Endothelial cell of umbilical vein (primary cell): ENCODE measurements at places on chromosomes 6 and 20. TPM values are rescaled to one million over a fixed set of nuclear protein-coding genes. Genes with fewer than 3 reads are reported as not detected.
A peak's percentile ranks its signal among the peaks of the same experiment; 100 is the strongest.

Gene GABRR1
- not detected in 2 replicates for total RNA-seq

Gene GPR63
- 0.09 and 0.13 TPM in 2 replicates for total RNA-seq

Gene ADGRB3
- not detected in 2 replicates for total RNA-seq

Gene HNF4A
- total RNA-seq: not detected in 2 replicates

Gene RAB23
- 8.8 and 9.4 TPM in 2 replicates for total RNA-seq

Gene BPIFB1
- total RNA-seq: not detected in 2 replicates

Gene SIRPD
- not detected in 2 replicates for total RNA-seq

Gene ZFP57
- total RNA-seq: not detected in 2 replicates

Gene NKX2-2
- total RNA-seq: not detected in 2 replicates

Gene PTCHD4
- total RNA-seq: 1.9 and 2.0 TPM in 2 replicates

Gene PI16
- not detected in 2 replicates for total RNA-seq

Gene BIRC7
- not detected in 2 replicates for total RNA-seq

Gene BANF2
- not detected in 2 replicates for total RNA-seq

DNA sequence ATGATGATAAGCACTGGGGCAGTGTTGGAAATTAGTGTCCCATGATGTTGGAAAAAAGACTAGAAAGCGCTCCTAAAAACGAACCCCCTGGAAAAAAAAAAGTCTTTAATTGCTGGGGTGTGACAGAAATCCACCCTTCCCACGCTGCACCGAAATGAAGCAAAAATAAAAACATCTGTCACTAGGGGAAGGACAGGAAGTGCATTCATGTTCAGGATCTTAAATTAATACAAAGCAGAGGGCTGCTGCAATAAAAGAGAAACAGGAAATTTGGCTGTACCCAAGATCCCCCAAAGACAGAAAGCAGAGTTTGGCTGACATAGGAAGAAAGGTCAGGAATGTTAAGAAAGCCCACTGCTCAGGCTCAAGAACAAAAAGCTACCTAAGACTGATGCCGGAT is 333.9 kb downstream of the TBC1D32 start:
- H3K27me3 ChIP-seq: no peaks in the 10 kb centered on the region
- DNase-seq: no peak
- no peak overlapping the region for H3K27ac ChIP-seq
- H3K4me1 ChIP-seq: no peaks in the 10 kb centered on the region

GRCh38 chr6:156777577-156778453 is 637 bp downstream of the ARID1B start:
- no peaks in the 10 kb centered on the region for H3K27me3 ChIP-seq
- H3K4me1 ChIP-seq: peaks cover 40% of the 10 kb centered on the region
- peak; percentile 48 for DNase-seq
- no peaks in the 10 kb centered on the region for H3K36me3 ChIP-seq

- no peak overlapping the region for H3K27ac ChIP-seq
- no peak overlapping the region for H3K4me3 ChIP-seq
- DNase-seq: no peak
- H3K4me1 ChIP-seq: peaks cover 8% of the 10 kb centered on the region
These were observed 102.9 kb downstream of the MAP3K7 start for GRCh38 chr6:90483956-90484355.

DNA sequence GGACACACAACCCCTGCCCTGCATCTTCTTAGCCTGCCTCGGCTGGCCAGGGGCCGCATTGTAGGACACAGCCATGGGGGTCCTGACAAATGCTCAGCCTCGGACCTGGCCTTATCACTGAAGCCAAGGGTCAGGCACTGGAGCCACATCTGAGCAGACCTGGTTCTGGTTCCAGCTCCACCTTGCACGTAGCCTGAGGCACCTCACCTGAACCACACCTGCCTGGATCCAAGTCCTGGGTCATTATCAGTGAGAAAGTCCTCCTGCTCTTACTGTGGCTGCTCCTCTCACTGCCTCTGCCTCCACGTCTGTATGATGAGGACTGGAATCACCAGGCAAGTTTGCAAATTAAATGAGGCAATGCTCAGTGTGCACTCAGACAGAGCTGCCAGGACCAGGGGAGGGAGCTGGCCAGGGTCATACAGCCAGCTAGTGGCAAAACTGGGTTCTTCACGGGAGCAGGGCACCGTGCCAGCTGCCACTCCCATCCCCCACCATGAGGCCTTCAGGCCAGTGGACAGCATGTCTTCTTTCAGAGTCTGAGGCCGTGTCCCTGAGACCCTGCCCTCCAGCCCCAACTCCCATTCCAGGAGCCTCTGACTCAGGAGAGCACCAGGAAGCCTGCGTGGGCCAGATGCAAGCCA is 40.2 kb downstream of the MRPL14 start:
- H3K4me1 ChIP-seq: no peaks in the 10 kb centered on the region
- H3K27me3 ChIP-seq: no peaks in the 10 kb centered on the region
- H3K27ac ChIP-seq: no peak overlapping the region
- no peak for DNase-seq
- H3K36me3 ChIP-seq: no peaks in the 10 kb centered on the region

DNA sequence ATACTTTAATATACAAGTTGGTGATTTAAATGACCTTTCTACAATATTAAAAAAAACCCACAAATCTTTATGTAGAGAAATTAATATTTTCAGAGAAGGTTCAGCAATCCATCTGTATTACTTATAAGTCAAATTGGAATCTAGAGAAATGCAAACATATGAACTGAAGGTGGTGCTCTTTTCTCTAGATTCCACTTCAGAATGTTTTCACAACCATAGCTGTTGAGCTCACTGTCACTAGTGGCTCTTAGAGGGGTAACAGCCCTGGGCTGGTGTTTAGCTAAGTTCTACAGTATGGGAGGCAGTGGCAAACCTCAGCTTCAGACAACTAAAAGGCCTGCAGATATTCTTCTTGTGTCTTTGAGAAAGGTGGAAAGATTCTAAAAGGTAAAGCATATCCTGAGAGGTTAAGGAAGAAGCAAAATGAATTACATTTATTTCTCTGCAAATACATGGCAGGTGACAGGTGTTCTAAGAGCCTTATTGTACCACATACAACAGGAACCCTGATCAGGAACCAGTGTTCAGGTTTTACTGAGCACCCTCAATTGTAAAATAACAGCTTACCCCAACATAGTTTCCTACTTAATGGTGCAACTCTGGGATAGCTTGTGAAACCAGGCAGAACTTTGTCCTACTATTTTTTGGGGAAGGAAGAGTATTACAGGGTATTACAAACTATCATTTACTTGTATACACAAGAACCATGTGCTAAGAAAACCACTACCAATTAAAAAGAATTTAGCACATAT is 56.6 kb upstream of the SAMHD1 start:
- no peak overlapping the region for H3K4me3 ChIP-seq
- DNase-seq: peak; percentile 42
- no peaks in the 10 kb centered on the region for H3K27me3 ChIP-seq
- no peaks in the 10 kb centered on the region for H3K4me1 ChIP-seq
- H3K36me3 ChIP-seq: no peaks in the 10 kb centered on the region
- no peak overlapping the region for H3K27ac ChIP-seq

- H3K36me3 ChIP-seq: peaks cover 9% of the 10 kb centered on the region
- H3K4me1 ChIP-seq: peaks cover 34% of the 10 kb centered on the region
- H3K4me3 ChIP-seq: no peak overlapping the region
- H3K27me3 ChIP-seq: no peaks in the 10 kb centered on the region
- no peak for DNase-seq
These were observed 2.7 kb downstream of the HIVEP1 start for GRCh38 chr6:12014873-12015149.

DNA sequence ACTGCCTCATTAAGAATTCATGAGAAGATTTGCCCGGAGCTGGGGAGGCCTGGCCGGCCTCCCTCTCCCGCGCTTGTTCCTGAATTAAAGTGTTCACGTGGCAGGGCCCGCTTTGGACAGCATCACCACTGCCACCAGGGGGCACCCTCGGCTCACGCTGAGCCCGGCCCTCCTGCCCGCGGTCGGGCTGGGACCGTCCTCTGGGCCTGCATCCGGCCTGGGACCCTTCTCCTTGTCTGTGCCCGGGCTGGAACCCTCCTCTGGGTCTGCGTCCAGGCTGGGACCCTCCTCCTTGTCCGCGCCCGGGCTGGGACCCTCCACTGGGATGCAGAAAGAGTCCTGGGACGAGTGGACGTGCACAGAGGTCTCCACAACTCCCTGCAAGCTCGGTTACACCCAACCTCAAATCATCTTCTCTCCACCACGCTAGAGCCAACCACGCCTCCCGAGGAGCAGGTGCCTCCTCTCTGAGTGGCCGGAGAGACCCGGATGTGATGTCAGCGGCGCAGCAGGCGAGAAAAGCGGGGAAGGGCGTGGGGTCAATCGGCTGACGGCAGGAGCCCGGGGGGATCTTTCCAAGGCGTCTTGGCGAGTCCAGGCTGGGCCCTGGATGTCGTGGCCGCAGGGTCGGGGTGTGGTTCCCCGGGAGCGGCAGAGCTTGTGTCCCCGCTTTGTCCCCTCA is 50.9 kb upstream of the DACT2 start:
- no peak overlapping the region for H3K27ac ChIP-seq
- no peak overlapping the region for H3K4me3 ChIP-seq
- H3K4me1 ChIP-seq: no peaks in the 10 kb centered on the region
- H3K27me3 ChIP-seq: no peaks in the 10 kb centered on the region

GRCh38 chr20:51647674-51648570 is 105.4 kb upstream of the NFATC2 start:
- H3K27ac ChIP-seq: no peak overlapping the region
- no peaks in the 10 kb centered on the region for H3K27me3 ChIP-seq
- no peak overlapping the region for H3K4me3 ChIP-seq
- H3K4me1 ChIP-seq: peaks cover 21% of the 10 kb centered on the region

GRCh38 chr6:150320442-150320841 is 48.4 kb upstream of the IYD start:
- peaks cover 12% of the 10 kb centered on the region for H3K27me3 ChIP-seq
- H3K36me3 ChIP-seq: no peaks in the 10 kb centered on the region
- H3K4me3 ChIP-seq: no peak overlapping the region

GRCh38 chr6:7051780-7052442 is 55.9 kb upstream of the RREB1 start:
- H3K4me1 ChIP-seq: peaks cover 9% of the 10 kb centered on the region
- peak overlapping the region; percentile 62 for H3K4me3 ChIP-seq
- DNase-seq: peak; percentile 34
- no peaks in the 10 kb centered on the region for H3K27me3 ChIP-seq
- H3K36me3 ChIP-seq: no peaks in the 10 kb centered on the region
- H3K27ac ChIP-seq: no peak overlapping the region

DNA sequence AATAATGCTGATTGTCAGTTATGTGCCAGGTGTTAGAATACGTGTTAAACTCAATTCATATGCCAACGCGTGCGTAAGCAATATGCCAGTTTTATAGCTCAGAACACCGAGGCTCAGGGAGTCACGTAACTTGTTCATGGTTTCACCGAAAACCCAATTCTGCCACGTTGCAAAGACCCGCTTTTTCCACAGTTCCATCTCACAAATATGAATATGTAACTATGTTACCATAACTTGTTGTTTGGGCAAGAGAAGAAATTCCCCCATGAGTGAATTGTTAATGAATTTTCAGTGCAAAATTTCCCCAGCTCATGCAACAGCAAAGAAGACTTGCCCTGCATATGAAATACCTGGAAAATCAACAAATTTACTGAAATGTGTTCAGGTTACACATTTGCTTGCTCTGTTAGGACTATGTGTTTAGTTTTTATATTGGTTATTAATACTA is 30.1 kb downstream of the SF3B5 start:
- peaks cover 60% of the 10 kb centered on the region for H3K27me3 ChIP-seq
- H3K36me3 ChIP-seq: no peaks in the 10 kb centered on the region
- peaks cover 3% of the 10 kb centered on the region for H3K4me1 ChIP-seq
- no peak overlapping the region for H3K27ac ChIP-seq

DNA sequence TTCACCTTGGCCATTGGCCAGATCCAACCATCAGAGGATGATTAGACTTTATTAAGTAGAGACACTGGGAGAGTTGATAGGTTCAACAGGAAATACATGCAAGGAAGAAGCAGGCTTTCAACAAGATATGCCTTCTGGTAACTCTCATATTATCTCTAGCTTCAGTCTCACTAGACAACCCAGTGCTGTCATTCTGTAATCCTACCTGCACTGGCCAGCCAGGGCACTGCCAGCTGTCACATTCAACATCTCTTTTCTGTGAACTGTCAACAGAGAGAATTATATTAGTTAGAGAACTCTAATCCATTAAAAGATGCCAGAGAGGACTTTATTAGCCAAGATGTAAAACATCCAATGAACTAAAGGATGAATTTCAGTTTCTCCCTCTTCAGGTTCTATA is 337.9 kb upstream of the JAG1 start:
- no peaks in the 10 kb centered on the region for H3K27me3 ChIP-seq
- H3K4me3 ChIP-seq: no peak overlapping the region
- peaks cover 7% of the 10 kb centered on the region for H3K4me1 ChIP-seq
- H3K27ac ChIP-seq: no peak overlapping the region

DNA sequence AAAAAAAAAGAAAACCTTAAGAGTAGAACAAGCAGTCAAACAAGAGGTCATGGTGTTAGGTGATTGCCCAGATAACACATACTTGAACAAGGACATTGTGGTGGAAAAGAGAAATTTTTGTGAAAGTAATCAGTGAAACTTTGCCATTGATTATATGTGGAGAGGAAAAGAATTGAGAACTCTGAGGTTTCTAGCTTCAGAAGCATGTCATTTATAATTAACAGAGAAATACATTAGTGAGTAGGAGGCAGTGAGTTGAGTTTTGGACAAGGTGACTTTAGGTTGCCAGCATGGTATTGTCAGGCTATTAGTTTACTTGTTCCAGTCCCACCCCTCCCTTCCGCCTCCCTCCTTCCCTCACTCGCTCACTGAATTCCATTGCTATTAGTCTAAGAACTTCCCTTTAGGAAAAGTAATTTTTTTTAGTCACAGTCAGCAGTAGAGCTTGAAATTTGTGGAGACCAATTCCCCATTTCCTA is 17.2 kb downstream of the TAB2 start:
- H3K36me3 ChIP-seq: no peaks in the 10 kb centered on the region
- H3K27ac ChIP-seq: peak overlapping the region; percentile 70
- peaks cover 43% of the 10 kb centered on the region for H3K4me1 ChIP-seq
- H3K4me3 ChIP-seq: no peak overlapping the region
- peak; percentile 83 for DNase-seq

GRCh38 chr20:2168946-2169345 is 67.3 kb downstream of the STK35 start:
- H3K4me3 ChIP-seq: no peak overlapping the region
- peaks cover 4% of the 10 kb centered on the region for H3K27me3 ChIP-seq
- no peaks in the 10 kb centered on the region for H3K36me3 ChIP-seq
- H3K4me1 ChIP-seq: no peaks in the 10 kb centered on the region
- H3K27ac ChIP-seq: no peak overlapping the region

- peaks cover 5% of the 10 kb centered on the region for H3K4me1 ChIP-seq
- DNase-seq: no peak
- H3K36me3 ChIP-seq: no peaks in the 10 kb centered on the region
- H3K4me3 ChIP-seq: no peak overlapping the region
- no peaks in the 10 kb centered on the region for H3K27me3 ChIP-seq
These were observed 29.1 kb downstream of the WRNIP1 start for GRCh38 chr6:2794171-2794730.

GRCh38 chr6:11917951-11918738 is 94.0 kb upstream of the HIVEP1 start:
- no peaks in the 10 kb centered on the region for H3K36me3 ChIP-seq
- H3K27ac ChIP-seq: no peak overlapping the region
- no peak overlapping the region for H3K4me3 ChIP-seq

DNA sequence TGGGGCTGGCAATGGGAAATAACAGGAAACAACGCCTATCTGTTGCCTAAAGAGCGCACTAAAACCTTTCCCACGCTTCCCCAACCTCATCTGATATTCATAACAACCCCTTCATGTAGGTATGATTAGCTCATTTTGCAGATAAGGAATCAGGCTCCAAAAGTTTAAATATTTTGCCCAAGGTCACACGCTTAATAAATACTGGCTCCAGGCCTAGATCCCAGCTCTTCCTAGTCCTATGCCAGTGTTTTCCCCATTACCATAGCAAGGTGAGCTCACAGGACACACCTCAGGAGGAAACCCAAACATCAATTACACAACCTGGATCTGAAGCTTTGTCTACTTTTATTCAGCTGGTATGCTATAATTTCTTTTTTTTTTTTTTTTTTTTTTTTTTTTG is 19.6 kb downstream of the MBOAT1 start:
- H3K36me3 ChIP-seq: no peaks in the 10 kb centered on the region
- no peak for DNase-seq
- H3K27me3 ChIP-seq: no peaks in the 10 kb centered on the region
- no peak overlapping the region for H3K4me3 ChIP-seq
- H3K27ac ChIP-seq: no peak overlapping the region
- H3K4me1 ChIP-seq: no peaks in the 10 kb centered on the region
